ENCODE measurements at places on chromosomes 12 and 14.

- DNase-seq, result no peak
These were observed 514.3 kb upstream of the SEL1L start for GRCh38 chr14:82047777-82048470.

DNA sequence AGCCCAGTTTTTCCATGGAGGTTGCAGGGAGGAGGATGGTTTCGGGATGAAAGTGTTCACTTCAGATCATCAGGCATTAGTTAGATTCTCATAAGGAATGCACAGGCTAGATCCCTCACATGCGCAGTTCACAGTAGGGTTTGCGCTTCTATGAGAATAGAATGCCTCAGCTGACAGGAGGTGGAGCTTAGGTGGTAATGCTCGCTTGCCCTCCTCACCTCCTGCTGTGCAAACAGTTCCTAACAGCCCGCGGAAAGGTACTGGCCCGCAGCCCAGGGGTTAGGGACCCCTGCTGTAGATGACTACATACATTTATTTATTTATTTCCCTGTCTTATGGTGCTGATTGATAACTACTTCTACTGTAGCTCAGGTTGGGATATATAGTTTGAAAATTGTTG, 93.2 kb downstream of the FBXO33 start:
- DNase-seq, result no peak

DNA sequence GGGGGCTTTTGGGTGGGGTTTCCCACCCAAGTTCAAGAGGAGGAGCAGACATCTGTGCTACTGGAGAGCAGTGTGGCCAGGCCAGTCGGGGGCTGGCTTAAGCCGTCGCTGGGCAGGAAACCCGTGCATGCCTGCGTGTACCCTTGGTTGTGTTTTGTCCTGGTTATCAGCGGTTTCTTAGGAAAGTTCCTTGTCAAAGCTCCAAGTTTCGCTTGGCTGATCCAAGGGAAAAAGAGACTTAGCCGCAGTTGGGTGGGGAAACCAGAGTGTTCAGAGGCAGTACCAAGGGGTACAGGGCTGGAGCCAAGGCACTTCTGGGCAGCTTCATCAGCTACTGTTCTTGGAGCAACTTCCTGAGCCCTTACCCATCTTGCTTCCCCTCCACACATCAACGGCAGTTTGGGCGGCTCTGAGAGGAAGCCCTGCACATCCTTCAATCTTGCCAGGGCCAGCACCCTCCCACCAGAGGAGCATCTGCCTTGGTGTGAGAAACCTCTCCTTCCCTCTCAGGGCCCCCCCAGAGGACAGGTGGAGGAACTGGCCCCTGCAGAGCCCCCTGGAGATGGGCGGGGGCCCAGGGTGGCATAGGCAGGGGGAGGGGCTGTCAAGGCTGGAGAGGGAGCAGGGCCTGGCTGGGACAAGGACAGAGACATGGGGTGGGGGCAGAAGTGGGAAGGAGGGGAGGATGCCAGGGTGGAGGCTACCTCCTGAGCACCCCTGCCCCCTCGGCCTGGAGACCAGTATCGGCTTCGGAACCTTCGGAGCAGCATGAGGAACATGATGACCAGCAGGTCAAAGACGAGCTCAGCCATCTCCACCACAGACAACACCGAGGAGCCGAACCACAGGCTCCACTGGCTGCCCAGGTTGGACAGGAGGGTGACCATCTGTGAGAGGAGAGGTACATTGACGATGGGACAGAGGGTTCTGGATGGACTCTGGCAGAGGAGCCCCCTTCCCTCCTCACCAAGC, 5.8 kb upstream of the TNFRSF1A start:
- no peak for DNase-seq

GRCh38 chr12:95220190-95220589, 2.6 kb downstream of the VEZT start:
- no peak for DNase-seq
